ENCODE measurements at places on chromosomes 12 and 14.

DNA sequence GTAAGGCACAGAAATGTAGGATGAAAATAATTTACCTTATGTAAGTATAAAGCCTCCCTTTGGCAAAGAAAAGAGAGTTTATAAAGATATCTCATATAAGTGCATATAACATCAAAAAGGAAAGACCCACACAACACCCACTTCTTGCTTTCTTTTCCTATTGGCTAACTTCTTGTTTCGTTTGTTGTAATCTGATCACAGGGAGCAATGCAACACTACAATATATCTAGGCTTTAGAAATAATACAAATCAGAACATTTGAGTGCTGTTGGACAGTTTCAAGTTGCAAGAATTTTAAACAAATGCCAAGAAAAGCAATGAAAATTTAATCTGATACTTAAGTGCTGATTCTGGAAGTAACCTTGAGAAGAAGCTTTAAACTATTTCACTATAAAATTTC lies 1.3 kb downstream of the FGD6 start:
- DNase-seq, result no peak

- no peak for DNase-seq
These were observed 912.4 kb downstream of the VRK1 start for GRCh38 chr14:97709552-97709951.

- no peak for DNase-seq
These were observed 45.7 kb downstream of the CORO1C start for GRCh38 chr12:108685469-108686260.

DNA sequence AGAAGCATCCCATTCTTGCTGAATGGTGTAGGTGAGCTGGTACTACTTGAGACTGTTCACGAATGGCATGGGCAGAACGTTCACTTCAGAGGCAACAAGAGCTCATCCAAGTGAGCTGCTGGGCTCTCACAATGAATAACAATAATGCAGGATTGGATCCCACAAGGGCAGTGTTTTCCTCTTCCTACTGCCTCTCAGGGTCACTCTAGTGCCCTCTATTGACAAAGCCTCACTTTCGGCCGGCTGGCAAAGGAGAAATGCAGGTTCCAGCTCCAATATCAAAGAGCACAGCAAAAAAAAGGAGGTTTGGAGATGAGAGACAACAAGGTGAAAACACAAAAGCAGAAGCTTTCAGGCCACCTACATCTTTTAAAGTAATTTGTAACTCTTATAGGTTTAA lies 74.6 kb upstream of the MYF6 start:
- DNase-seq, result no peak

GRCh38 chr14:49582113-49582977 lies 3.8 kb downstream of the RPS29 start:
- no peak for DNase-seq

GRCh38 chr14:96583569-96584041 lies 81.4 kb downstream of the PAPOLA start:
- DNase-seq, result no peak

GRCh38 chr14:101554991-101555668 lies 6.2 kb upstream of the DIO3 start:
- DNase-seq, result no peak

- DNase-seq, result no peak
These were observed 266.4 kb upstream of the USP15 start for GRCh38 chr12:61993734-61994345.

DNA sequence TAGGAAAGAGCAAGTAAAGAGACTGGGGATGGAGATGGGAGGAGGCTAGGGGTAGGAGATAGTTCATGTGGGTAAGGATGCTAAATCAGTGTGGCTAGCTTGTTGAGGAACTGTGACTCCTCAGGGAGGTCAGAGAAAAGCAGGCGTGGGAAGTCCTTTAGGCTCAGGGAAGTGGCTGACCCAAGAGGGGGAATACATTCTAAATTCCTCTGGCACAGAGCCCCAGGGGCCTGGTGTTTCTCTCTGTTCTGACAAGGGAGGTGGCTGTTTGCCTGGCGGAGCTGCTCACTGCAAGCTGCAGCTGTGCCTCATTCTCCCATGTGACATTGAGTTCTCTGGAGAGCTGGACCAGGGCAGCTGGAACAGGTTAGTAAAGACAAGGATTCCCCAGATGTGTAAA lies 152.2 kb upstream of the SLC38A2 start:
- no peak for DNase-seq

DNA sequence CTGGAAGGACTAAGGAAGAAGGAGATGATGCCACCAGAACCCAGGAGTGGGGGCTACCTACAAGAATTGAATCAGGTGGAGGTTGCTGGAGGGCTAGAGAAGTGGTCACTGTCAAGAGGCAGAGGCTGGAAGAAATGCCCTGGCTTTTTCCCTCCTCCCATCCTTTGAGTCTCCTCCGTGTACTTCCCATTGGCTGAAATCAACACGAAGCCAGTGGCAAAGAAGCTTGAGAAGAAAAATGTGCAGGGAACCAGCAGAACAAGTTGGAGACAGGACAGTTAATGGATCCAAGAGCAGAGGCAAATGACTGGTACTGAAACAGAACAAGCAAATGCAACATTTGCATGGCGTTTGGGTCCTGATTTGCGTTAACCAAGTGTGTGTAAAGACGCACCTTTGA lies 9.1 kb upstream of the FBLN5 start:
- no peak for DNase-seq

- no peak for DNase-seq
These were observed 3.3 kb downstream of the PARP11 start for GRCh38 chr12:3869865-3870264.

- DNase-seq, result no peak
These were observed 27.9 kb downstream of the BAZ2A start for GRCh38 chr12:56602239-56602638.

DNA sequence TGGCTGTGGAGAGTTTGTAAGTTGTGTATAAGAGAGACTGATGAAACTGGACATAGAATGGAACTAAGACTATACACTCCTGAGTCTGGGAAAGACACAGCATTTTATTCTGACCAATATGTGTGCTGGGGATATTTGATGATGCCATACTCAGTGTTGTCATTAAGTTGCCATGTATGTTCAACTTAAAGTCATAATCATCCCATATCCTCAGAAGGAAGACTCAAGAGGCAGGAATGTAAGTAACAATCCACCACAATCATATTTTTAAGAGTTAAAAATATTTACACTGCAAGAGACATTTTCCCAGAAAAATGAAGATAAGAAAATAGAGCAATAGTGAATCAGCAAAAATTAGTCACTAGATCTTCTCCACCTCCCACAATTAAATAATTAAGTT lies 120.1 kb downstream of the MDGA2 start:
- DNase-seq, result no peak

DNA sequence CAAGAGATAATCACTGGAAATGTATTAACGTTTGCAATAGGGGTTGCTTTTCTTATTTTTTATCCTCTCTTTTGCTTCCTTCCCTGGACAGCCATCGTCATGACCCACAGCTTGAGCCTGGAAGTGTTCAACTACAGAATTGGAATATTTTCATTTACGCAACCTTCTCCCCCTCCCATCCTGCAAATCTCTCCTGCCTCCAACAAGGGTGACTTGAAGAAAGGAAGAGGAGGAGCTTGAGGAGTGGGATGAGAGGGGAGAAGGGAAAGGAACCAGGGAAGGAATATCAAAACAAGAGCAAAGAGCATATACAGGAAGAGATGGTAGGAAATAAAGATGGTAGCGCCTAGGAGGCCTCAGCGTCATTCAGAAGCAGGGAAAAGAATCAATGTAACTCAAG lies 1.6 kb upstream of the MANSC4 start:
- DNase-seq, result no peak

GRCh38 chr12:110002676-110003515 lies 3.7 kb downstream of the ANKRD13A start:
- DNase-seq, result no peak

DNA sequence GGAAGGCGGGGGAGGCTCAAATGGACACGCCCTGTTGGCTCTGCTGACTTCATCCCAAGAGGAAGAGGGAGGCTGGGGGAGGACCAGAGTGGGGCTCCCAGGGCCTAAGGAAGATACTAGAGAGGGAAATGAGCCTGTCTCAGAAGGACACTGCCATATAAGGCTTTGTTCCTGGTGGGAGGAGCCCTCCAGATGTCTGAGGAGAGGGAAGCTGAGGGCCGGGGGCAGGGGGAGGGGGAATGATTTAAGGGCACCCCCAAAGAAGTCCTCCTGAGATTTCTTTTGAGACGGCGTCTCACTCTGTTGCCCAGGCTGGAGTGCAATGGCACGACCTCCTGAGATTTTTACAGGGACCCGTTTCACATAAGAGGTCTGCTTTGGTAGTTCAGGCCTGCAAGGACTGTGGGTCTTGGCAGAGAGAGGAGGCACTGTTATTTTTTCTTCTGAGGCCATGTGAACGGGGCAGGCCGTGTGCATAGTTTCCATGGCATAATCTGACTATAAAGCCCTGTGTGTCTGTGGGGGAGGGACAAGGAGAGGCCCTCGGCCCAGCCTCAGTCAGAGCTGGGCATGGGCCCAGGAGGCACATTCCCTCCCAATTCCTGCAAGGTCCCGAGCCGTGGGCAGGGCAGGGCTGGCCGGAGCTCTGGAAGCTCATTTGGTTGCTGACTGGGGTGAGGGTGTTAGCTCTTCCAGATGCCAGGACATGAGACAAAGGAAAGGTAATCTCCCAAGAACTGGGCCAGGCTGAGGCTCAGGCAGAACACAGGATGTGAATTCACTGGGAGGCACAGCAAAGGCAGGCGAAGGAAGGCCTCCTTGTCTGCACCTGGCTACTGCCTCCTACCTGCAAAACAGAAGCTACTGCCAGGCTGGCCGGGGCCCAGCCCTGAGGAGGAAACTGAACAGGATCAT lies 22.2 kb upstream of the PLEKHG3 start:
- no peak for DNase-seq

DNA sequence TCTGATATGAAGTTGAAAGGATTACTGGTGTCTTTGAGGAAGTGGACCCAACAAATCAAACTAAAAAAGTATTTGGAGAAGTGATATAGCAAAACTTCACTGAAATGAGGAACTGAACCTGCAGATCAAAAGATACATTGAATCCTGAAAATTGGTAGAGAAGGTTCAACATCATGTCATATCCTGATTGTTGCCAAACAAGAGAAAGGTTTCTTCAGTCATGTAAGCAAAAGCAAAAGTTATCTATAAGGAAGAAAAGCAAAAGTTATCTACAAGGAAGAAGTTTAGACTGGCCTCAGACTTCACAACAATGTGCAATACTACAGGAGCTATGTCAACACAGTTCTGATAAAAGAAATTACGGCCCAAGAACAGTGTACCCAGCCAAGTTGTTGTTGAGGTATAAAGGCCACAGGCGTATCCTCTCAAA lies 142.7 kb downstream of the RAD51B start:
- DNase-seq, result no peak

GRCh38 chr12:69039911-69040310 lies 106.9 kb upstream of the CPM start:
- DNase-seq, result no peak

DNA sequence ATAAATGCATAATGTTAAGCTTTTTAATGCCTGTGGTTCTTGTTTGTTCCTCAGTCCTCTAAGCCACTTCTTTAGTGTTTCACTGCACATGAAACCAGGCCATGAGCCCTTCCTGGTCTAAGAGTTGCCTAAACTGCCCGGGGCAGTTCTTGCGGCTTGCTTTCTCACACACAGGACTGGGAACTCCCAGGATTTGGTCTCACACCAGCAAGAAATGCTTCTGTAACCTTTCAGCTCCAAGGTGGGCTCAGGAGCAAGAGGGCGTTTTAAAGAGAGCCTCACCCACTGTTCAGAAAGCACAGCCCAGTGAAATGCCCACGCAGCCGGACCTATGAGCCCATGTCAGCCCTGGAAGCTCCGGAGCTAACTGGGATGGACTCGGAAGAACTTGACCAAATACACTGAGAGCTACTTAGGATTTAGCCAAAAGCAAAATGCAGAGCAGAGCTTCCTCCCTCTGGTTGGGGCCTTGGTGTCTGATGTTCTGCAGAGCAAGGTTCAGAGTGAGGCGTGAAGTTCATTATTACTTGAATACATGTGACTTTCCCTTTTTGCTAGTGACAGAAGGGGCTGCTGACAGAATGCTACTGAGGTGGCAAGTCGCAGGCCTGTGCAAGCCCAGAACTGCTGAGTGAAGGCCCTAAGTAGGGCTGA lies 23.4 kb downstream of the SLC25A29 start:
- DNase-seq, result no peak

GRCh38 chr12:132429946-132430643 lies 59.9 kb upstream of the FBRSL1 start:
- peak; percentile 62 for DNase-seq

DNA sequence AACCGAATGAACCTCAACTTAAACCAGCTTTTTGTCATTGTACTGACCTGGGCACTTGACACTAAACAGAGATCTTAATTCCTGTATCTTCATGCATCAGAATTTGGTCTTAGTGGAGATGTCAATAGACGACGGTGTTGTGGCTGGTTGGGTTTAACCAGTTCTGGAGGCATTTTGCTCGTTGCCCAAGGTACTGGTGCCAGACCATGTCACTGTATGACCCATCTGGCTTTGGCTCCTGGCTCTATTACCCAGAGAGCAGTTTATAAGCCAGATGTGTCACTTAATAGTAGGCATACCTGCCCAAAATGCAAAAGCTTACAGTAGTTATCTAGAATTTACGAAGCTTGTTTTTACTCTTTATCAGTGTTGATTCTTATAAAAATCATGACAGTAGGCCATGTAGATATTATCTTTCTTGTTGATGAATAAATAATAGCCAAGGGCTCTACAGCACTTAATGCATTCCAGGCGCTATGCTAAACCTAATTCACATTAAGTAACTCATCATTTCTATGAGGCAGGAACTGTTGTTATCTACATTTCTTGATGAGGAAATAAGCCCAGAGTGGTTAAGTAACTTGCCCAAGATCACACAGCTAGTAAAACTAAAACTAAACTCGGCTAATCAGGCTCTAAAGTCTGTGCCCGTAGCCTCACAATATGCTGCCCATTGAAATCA lies 179.7 kb upstream of the HIF1A start:
- no peak for DNase-seq

GRCh38 chr14:100524233-100524932 lies 62.8 kb downstream of the BEGAIN start:
- no peak for DNase-seq

- DNase-seq, result no peak
These were observed 108.4 kb downstream of the CAND1 start for GRCh38 chr12:67377541-67377940.

GRCh38 chr12:53222806-53223261 lies 9.2 kb downstream of the RARG start:
- DNase-seq, result no peak

DNA sequence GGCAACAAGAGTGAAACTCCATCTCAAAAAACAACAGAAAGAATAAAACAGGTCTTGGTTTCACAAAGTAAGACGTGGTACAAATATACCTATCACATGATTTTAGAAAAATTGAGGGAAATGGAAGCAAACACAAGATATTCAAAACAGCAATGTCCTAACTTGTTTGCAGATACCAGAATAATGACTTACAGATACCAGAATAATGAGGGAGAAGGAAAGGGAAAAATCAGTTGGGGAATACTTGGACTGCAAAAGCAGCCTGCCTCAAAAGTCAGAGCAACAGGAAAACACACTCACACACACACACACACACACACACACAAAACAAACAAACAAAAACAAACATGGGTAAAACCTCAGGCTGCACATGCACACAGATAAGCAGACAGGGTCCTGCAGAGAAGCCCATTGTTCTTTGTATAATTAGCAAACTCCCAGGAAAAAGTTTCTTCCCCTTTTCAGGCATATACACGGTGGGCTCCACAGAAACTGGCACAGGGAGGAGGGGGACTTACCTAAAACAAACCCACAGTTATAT lies 65.7 kb upstream of the CAPRIN2 start:
- DNase-seq, result no peak

Measured in NCI-H510A (cell line).